ENCODE measurements at places on chromosomes 11 and 22.

- no peak for DNase-seq
These were observed 7.2 kb upstream of the PICK1 start for GRCh38 chr22:38049812-38050619.

GRCh38 chr11:110977661-110978060, 265.4 kb upstream of the ARHGAP20 start:
- DNase-seq, result no peak

DNA sequence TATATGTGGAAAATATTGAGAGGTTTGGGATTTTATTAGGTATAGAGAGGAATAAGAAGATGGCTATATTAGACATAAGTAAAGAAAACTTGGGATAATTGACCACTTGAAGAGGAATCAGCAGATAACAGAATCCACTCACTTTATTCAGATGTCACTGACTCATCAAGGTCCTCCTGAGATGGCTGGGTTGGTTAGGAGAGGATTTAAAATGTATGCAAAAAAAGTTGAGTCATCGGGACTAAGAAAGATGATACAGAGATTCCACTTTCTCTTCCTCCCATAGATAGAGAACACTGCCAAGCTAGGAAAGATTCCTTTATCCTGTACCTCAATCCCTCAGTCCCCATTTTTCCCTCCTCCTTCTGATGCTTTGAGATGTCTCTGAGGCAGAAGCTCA, at the start of gene OR6A2:
Gene OR6A2 (minus strand): TSS at position 288 of the 400 bp plus-strand sequence. CDS start 3,981 bp downstream, outside the sequence.
- no peak for DNase-seq

DNA sequence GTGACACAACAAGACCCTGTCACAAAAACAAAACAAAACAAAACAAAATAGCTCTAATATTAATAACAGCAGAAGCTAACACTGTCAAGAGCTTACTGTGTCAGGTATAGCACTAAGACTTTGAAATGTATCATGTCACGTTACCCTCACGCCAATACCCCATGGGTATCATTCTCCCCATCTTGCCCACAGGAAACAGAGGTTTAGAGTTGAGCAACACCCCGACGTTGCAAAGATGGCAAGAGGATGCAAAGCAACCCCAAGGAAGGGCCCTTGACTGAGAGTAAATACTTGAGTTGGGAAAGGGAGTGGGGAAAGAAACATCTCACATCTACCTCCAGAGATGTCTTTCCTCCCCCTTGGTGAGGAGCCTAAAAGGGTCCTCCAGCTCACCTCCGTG, 366.8 kb downstream of the LARGE1 start:
- no peak for DNase-seq

GRCh38 chr11:116835791-116836631, 1.4 kb downstream of the APOA1 start:
- DNase-seq, result peak; percentile 68

- no peak for DNase-seq
These were observed 114.4 kb downstream of the MPPED1 start for GRCh38 chr22:43526117-43526655.

GRCh38 chr11:100969008-100969407, 160.6 kb downstream of the PGR start:
- no peak for DNase-seq
